ENCODE measurements at places on chromosomes 3 and 15. TPM values are rescaled to one million over a fixed set of nuclear protein-coding genes. Genes with fewer than 3 reads are reported as not detected.

Gene SLC22A13
- total RNA-seq = 1.4 TPM

Gene CPOX
- 16.7 TPM for total RNA-seq

Gene FMN1
- total RNA-seq = 1.8 TPM

Gene NCEH1
- total RNA-seq = 5.1 TPM

Gene SLC28A1
- total RNA-seq = not detected

Gene NEK4
- 45.5 TPM for total RNA-seq

Gene RMDN3
- 15.4 TPM for total RNA-seq

Gene EXD1
- 0.09 TPM for total RNA-seq

Gene SPINK8
- total RNA-seq = not detected

Gene HESX1
- 0.27 TPM for total RNA-seq

Gene GP5
- 0.09 TPM for total RNA-seq

Gene ZNF620
- total RNA-seq = 12.5 TPM

Gene EFCAB12
- 1.3 TPM for total RNA-seq

Gene ZIC4
- total RNA-seq = 122 TPM

Gene GPR149
- total RNA-seq = 2.7 TPM

Gene CCPG1
- 33.0 TPM for total RNA-seq

Gene MB21D2
- total RNA-seq = 41.1 TPM

Gene ADAMTS9
- 31.1 TPM for total RNA-seq

Gene GPR160
- 3.9 TPM for total RNA-seq

Gene C2CD4A
- 0.73 TPM for total RNA-seq

Gene MINDY4B
- not detected for total RNA-seq

Gene ST3GAL6
- 19.8 TPM for total RNA-seq

Gene MYH15
- 1.8 TPM for total RNA-seq

Gene CADM2
- 74.3 TPM for total RNA-seq

Gene PRKCD
- 0.73 TPM for total RNA-seq

Gene ACOX2
- 3.4 TPM for total RNA-seq

Gene PLA2G4E
- total RNA-seq = not detected

Gene CHDH
- total RNA-seq = 4.5 TPM
